ENCODE measurements at places on chromosomes 3 and 15.
A peak's percentile ranks its signal among the peaks of the same experiment; 100 is the strongest.

- no peak for DNase-seq
These were observed 1.2 kb downstream of the CADPS start for GRCh38 chr3:62873761-62874710.

- no peak for DNase-seq
These were observed 142.2 kb upstream of the ZNF385D start for GRCh38 chr3:21893242-21893641.

DNA sequence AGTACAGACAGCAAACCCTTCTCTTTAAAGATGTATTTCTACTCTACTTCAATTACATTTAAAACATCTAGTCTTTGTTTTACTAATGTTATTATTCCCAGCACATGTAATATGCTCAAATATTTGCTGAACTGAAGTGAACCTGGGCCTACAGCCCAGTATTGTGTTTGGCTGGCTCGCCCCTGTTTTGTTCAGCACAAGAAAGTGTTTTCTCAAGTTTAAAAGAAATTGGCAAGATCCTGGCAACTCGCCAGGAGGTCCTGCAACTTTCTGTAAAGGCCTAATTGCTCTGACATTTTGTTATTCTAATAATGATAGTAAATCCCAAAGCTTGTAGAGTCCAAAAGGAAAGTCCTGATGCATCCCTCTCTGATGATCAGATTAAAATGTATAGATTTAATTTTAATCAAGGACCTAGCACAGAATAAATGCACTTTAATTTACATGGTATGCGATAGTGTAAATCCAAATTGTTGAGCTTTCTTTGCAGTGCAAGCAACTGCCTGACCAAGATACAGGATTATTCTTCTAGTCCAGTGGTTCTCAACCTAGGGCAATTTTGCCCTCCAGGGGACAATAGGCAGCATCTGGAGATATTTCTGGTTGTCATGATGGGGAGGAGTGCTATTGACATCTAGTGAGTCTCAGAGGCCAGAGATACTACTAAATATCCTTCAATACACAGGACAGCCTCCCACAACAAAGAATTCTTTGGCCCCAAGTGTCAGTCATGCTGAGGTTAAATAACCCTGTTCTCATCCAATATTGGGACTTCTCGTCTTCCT, 35.7 kb upstream of the TMOD3 start:
- no peak for DNase-seq

GRCh38 chr15:90962021-90962420, 7.3 kb downstream of the RCCD1 start:
- no peak for DNase-seq

DNA sequence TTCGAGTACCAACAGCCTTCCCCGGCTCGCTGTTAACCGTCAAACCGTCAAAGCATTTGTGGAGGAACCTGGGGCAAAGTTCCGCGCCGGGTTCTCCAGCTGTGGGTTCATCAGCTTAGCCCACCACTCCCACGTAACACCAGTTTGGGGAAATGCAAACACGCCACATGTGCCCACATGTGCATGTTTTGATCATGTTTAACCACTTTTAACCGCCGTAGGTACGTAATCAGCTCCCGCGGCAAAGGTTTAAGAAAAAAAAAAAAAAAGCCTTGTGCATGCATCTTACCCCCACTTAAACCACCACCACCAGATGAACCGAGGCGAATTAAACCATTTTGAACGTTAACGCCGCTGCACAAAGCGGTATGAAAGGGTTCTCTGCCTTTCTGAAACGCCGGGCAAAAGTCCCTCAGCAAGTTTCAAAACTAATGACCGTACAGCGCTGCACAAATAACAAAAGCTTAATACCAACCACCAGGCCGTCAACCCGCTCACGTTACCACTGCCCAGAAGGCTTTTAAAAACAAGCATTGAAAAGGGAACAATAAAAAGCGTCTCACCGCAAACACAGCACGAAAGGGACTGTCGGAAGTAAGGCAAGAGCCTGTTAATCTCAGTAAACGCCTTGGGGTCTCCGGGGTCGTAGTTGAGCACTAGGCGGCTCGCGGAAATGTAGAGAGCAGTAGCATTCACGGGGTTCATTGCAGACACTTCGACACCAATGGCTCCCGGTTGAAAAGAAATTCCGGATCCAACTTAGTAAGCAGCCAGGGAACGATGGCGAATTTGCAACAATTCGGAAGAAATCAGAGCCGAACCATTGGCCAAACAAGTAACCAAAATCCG, 1.5 kb downstream of the MSL2 start:
- DNase-seq = peak; percentile 68

- DNase-seq = no peak
These were observed 730 bp downstream of the HIGD1A start for GRCh38 chr3:42803414-42804105.

- DNase-seq = no peak
These were observed 50.1 kb downstream of the HCN4 start for GRCh38 chr15:73318463-73319351.

GRCh38 chr3:46301122-46301835, 52.6 kb upstream of the CCR2 start:
- no peak for DNase-seq

DNA sequence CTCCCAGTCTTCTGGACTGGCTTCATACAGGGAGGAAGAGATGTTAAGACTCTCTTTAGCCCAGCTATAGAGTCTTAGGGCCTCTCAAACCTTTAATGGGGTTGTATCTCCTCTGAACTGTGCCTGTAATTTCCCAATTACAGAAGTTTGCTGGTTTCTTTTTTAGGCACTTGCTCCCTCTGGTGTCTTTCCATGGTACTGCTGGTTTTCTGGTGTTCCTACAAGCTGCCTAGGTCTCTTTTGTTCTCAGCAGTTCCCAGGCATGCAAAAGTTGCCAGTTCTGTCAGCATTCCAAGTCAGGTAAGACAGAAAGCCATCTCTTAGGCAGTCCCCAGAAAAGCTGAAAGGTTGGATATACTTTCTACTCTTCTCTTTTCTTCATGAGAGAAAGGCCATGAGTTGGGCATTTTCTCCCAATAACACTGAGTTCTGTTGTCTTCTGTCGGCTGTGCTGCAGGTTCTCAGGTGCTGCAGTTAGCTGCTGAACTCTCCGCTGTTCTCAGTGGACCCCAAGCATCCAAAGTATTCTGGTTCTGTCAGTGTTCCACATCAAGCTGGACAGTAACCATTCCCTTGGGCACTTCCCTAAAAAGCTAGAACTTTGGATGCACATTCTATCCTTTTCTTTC, 54.4 kb upstream of the EHHADH start:
- peak; percentile 17 for DNase-seq

DNA sequence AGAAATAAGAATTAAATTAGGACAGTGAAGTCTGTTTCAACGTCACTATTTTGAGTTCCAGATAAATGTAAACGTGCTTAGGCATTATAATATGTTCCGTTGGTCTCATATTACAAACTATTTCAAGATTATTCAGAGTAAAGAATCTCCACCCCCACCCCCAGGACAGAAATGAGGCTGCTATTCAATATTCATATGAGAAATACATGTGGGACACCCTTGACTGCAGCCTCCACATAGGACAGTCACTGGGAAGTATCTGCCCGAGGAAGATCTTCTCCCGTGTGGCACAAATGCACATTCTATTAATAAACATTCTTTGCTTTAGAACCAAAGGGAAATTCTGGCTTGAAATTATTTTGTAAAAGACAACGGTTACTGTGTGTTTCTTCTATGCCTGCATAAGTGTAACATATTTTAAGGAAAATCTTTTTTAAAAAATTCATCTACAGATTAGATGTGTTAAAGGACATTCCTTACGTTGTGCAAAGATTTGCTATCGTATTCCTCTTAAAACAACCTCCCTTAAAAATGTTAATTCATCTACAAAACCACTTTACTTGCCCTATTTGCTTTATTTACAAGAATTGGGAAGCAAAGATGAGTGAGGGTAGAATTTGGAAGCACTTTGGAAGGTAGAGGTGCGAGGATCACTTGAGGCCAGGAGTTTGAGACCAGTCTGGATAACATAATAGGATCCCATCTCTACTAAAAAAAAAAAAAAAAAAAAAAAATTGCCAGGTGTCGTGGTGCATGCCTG, 148.3 kb upstream of the SOX14 start:
- DNase-seq = no peak

DNA sequence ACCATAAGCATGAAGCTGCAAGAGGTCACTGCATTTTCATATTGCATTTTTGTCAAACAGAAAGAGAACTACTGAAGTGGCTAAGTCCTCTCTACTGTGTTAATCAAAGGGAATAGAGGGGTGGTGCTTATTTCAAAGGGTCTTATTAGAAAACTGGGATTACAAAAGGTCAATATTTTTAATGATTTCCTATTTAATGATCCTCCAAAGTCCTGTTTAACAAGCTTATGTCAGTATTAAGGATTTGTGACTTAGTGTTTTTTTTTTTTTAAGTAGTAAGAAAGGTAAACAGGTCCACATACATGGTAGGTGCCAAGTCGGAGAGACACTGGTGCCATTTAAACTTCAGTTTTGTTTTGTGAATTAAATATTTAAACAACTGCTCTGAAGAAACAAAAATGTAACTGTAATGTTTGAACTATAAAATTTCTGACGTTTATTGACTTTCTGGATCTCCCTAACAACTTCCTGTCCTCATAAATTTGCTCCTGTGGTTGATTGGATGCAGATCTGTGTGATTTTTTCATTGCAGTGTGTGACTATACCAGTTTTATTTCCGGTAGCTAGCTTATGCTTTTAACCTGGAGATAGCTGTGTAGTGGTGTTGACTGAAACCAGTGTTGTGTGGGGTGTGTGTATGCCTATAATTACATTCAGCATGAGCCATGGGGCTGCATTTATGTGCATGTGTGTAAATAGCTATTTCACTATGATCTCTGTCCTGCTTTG, 8.6 kb upstream of the CACNA1D start:
- no peak for DNase-seq

GRCh38 chr3:12831301-12831866, 10.0 kb downstream of the RPL32 start:
- DNase-seq = no peak

GRCh38 chr3:141399200-141399599, 30.9 kb downstream of the ZBTB38 start:
- no peak for DNase-seq

GRCh38 chr3:108509871-108510270, 525 bp downstream of the MYH15 start:
- DNase-seq = no peak

- DNase-seq = no peak
These were observed 64.8 kb downstream of the FAM43A start for GRCh38 chr3:194750491-194750828.

- no peak for DNase-seq
These were observed 429.4 kb downstream of the EDEM1 start for GRCh38 chr3:5616873-5617272.

- DNase-seq = no peak
These were observed 29.8 kb downstream of the CCR3 start for GRCh38 chr3:46272028-46272451.

DNA sequence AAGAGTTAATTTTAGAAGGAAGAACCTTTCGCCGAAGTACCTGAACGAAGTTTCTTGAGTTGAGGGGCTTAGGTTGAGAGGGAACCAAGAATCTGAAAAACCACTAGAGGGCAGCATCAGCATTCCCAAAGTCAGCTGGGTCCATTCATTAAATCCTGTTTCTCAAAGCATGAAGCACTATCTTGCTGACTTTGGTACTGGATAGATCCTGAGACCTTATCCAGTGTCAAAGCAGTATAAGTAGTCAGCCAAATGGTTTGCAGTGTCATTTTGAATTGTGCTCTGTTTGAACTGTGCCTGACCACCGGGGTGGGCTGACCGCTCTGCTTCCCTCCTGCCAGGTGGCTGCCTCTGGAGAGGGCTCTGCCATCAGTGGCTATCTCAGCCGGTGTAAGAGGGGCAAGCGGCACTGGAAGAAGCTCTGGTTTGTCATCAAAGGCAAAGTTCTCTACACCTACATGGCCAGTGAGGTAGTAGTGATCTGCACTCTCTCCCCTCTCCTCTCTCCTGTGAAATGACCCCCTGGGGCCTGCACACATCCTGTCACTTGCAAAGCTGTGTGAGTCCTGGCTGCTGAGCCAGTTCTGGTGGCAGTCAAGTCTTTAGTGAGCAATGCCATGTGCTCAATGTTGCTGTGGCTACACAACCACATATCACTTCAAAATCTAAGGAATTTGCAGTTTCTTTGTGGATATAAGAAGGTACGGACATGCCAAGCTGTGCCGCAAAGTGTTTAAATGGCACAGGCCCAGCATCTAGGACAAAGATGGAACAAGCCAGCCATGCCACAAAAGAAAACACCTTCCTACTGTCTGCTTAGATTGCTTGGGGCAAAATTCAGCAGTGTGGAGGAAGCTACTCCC, 21.4 kb upstream of the NR2C2 start:
- peak; percentile 28 for DNase-seq

GRCh38 chr15:77201665-77202064, 130.8 kb upstream of the TSPAN3 start:
- no peak for DNase-seq

- no peak for DNase-seq
These were observed 256.7 kb upstream of the KCNH8 start for GRCh38 chr3:18891641-18892040.

DNA sequence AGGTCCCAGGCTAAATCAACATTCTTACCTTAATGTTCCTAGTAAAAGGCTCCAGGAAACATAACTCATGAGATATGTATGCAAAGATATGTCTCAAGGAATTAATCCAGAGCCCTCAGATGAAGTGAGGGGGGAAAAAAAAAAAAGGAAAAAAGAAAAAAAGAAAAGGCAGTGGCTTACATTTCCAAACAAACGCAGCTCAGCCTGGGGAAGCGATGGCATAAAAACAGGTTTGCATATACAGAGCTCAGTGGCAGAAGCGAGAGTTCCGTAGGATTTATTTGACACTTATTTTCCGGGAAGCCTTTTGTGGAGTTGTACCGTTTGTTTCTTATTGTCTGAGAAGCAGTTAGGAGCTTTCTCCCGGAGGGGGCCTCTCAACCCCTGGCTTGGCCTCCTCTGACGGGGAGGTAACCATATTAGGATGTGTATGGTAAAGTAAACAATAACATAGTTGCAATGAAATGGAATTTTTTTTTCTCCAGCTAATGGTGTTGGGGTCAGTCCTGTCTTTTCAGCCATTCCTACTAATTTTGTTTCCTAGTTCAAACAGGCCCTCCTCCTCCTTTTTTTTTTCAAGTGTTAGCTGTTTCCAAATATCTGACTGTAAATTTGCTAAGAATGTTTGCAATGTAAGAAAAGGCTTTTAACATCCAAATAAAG, 338.6 kb downstream of the FOXP1 start:
- no peak for DNase-seq

DNA sequence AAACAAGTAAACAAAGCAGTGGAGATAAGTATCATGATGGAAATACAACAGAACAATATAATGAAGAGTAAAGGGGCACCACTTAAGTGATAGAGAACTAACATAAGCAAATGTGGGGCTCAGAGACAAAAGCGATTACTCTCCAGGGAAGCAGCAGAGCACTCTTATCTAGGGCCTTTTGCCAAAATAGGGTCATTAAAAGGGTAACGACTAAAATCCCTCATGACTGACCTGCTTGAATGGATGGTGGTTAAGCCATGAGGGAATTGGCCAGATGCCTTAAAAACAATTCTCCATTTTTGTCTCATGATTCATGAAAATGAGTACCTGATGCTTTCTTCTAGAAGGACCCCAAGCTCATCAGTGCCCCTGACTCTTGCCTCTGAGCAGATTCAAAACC, 3.2 kb upstream of the SLC7A14 start:
- no peak for DNase-seq

GRCh38 chr3:16058521-16058920, 116.0 kb upstream of the GALNT15 start:
- no peak for DNase-seq

- no peak for DNase-seq
These were observed 141.9 kb upstream of the C2CD4B start for GRCh38 chr15:62306851-62307504.

- no peak for DNase-seq
These were observed 193.1 kb downstream of the XXYLT1 start for GRCh38 chr3:195077611-195078540.

Measured in T-helper 1 cell (primary cell).